Epithelial cell of alveolus of lung (primary cell): ENCODE measurements at places on chromosomes 6 and 20. TPM values are rescaled to one million over a fixed set of nuclear protein-coding genes. Genes with fewer than 3 reads are reported as not detected.

The ARFGEF3 gene
- total RNA-seq, result 0.08 and 0.39 TPM in 2 replicates

The RNF144B gene
- 1.9 TPM in 1 of 2 replicates, not detected in the other for total RNA-seq

The LAMP5 gene
- total RNA-seq, result under 0.01 TPM in 1 of 2 replicates, not detected in the other

The CNKSR3 gene
- total RNA-seq, result 1.8 and 4.5 TPM in 2 replicates

The RAD21L1 gene
- total RNA-seq, result 0.52 and 0.88 TPM in 2 replicates

The KIF6 gene
- under 0.01 and 0.32 TPM in 2 replicates for total RNA-seq

The HLA-DOB gene
- 0.16 and 0.26 TPM in 2 replicates for total RNA-seq

The HSPA12B gene
- 0.13 and 0.88 TPM in 2 replicates for total RNA-seq

The SYCP2L gene
- total RNA-seq, result 0.13 TPM in 1 of 2 replicates, not detected in the other

The SPTLC3 gene
- total RNA-seq, result 2.1 and 2.4 TPM in 2 replicates

The HLA-DRB1 gene
- total RNA-seq, result not detected in 2 replicates

The GRM1 gene
- 0.08 TPM in 1 of 2 replicates, not detected in the other for total RNA-seq

The SAMD3 gene
- total RNA-seq, result 0.39 TPM in 1 of 2 replicates, not detected in the other

The PNLDC1 gene
- 0.16 TPM in 1 of 2 replicates, not detected in the other for total RNA-seq

The C20orf144 gene
- total RNA-seq, result 0.08 and 0.26 TPM in 2 replicates

The FAM217A gene
- not detected in 2 replicates for total RNA-seq

The HMGN3 gene
- 40.6 and 58.4 TPM in 2 replicates for total RNA-seq

The C6orf52 gene
- total RNA-seq, result 3.9 TPM in 1 of 2 replicates, not detected in the other

The ZC2HC1B gene
- total RNA-seq, result not detected in 2 replicates

The BPIFA1 gene
- not detected in 2 replicates for total RNA-seq

The ADTRP gene
- total RNA-seq, result 0.26 TPM in 1 of 2 replicates, not detected in the other

The ERMARD gene
- 13.2 and 14.4 TPM in 2 replicates for total RNA-seq

The PPP1R3G gene
- 0.65 and 0.96 TPM in 2 replicates for total RNA-seq

The KCNQ5 gene
- total RNA-seq, result 0.32 and 0.65 TPM in 2 replicates

The MUC22 gene
- not detected in 2 replicates for total RNA-seq

The SLC22A3 gene
- 4.0 and 26.3 TPM in 2 replicates for total RNA-seq

The ZSCAN23 gene
- 1.2 and 6.5 TPM in 2 replicates for total RNA-seq

The VPS16 gene
- 33.1 and 35.2 TPM in 2 replicates for total RNA-seq

The FAM210B gene
- total RNA-seq, result 41.8 and 49.6 TPM in 2 replicates

The OSER1 gene
- 27.4 and 42.9 TPM in 2 replicates for total RNA-seq

The USP49 gene
- total RNA-seq, result 0.65 and 2.9 TPM in 2 replicates

The CASS4 gene
- total RNA-seq, result 0.78 and 3.5 TPM in 2 replicates

The GPANK1 gene
- 20.8 and 34.9 TPM in 2 replicates for total RNA-seq

The TNF gene
- total RNA-seq, result not detected in 2 replicates

The FAM83C gene
- not detected in 2 replicates for total RNA-seq

The CHMP4B gene
- total RNA-seq, result 40.2 and 53.0 TPM in 2 replicates

The SPATA25 gene
- 0.72 and 1.2 TPM in 2 replicates for total RNA-seq

The SLC22A7 gene
- total RNA-seq, result not detected in 2 replicates

The CRISP3 gene
- total RNA-seq, result not detected in 2 replicates

The PNPLA1 gene
- not detected in 2 replicates for total RNA-seq
